ENCODE measurements at places on chromosomes 16 and 17.

- no peak for DNase-seq
Measured at GRCh38 chr16:67886387-67886786, 1.7 kb downstream of the NRN1L start.

DNA sequence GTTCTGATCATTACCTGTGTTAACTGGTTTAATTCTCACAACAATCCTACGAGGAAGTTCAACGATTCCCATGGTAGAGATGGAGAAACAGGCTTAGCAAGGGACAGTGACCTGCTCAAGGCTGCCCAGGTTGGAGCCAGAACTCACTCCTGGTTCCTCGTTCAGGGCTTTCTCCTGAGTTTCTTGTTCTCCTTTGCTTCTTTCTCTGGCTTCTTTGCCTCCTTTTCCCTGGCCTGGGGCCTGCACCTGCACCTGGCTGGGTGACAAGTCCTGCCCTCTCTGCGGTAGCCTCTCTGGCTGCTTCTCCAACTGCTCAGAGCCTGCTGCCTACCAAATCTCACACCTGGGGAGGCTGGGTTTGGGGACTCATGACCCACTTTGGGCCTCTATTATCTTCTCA is 2.8 kb downstream of the CCL22 start:
- no peak for DNase-seq

DNA sequence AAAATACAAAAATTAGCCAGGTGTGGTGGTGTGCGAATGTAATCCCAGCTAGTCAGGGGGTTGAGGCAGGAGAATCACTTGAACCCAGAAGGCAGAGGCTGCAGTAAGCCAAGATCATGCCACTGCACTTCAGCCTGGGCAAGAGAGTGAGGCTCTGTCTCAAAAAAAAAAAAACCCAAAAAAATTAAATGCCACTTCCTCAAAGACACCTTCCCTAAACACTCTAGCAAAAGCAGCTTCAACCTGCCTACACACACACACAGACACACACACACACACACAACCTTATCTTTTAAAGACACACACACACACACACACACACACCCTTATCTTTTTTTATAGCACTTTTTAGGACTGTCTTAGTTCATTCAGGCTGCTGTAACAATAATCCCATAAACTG is 201.7 kb upstream of the PSMD7 start:
- no peak for DNase-seq

GRCh38 chr16:11429123-11429522 is 83.9 kb downstream of the RMI2 start:
- no peak for DNase-seq

DNA sequence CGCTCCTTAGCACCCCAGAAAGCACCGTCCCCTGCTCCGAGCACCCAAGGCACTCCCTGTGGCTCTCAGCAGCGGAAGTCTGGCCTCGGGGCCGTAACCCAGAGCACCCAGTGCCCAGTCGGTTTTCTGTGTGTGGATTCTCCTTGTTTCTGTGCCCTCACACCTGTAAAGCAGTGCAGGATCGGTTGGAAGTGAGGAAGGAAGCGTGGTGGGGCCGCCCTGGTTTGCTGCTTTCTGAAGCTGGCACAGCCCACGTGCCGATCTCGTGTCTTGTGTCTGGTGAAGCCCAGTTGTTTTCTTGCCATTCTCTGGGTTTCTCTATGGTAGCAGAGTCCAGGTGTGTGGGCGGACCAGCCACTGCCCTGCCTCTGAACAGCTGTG is 3.7 kb downstream of the ACSF3 start:
- no peak for DNase-seq

GRCh38 chr16:1926271-1926670 is 8.1 kb upstream of the HS3ST6 start:
- no peak for DNase-seq

- no peak for DNase-seq
Measured at GRCh38 chr17:12492450-12492849, 173.2 kb upstream of the MYOCD start.

GRCh38 chr16:77853161-77853560 is 64.8 kb downstream of the VAT1L start:
- DNase-seq: no peak

DNA sequence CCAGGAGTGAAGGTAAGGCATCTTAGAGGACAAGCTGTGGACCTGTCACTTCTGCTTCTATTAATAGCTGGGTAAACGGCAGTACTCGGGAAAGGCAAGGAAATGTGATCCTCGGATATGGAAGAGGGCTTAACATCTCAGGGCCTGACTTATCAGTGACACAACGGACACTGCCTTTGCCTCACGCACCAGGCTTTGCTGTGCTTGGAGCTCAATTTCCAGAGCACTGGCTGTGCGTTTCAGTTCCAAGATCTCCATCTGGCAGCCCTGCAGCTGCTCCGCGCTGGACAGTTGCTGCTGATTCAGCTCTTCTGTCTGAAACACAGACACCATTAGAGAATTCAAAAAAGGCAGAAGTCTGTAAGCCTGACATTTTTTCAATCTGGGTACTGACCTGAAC is 3.5 kb downstream of the KRT40 start:
- no peak for DNase-seq

- no peak for DNase-seq
Measured at GRCh38 chr17:28818819-28819221, 23.8 kb downstream of the FAM222B start.

DNA sequence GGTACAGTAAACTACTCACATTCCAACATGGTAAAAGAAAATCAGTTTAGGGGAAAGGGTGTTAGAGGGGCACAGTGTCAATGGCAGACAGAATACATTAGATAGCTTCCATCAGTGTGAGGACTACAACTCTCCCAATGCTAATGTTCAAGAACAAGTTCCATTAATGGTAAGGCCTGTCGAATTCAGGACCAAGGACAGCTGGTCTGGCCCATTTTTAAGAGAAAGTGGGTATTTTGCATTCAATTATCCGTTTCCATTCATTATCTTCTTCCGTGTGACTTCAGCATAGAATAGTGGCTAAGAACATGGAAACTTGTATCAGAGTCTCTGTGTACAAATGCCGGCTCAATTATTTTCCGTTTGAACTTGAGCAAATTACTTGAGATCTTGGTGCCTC is 98.4 kb downstream of the XYLT1 start:
- no peak for DNase-seq

DNA sequence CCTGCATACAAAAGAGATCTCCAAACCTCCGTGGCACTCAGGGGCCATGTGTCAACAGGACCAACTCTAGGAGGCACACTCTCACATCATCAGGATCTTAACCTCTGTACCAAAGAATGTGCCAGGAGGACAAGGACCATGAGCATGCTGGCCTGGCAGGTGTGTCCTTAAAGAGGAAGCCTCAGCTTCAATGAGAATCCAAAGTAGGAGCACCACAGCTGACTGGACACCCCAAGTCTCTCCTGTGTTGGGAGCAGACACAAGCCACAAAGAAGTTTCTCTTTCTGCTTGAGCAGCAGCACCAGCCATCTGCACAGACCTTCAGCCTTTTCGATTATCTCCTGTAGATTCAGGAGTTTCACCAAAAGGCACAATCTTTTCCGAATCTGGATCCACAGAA is 1734.5 kb downstream of the TP53TG3F start:
- no peak for DNase-seq

GRCh38 chr16:11399261-11399831 is 54.1 kb downstream of the RMI2 start:
- no peak for DNase-seq

DNA sequence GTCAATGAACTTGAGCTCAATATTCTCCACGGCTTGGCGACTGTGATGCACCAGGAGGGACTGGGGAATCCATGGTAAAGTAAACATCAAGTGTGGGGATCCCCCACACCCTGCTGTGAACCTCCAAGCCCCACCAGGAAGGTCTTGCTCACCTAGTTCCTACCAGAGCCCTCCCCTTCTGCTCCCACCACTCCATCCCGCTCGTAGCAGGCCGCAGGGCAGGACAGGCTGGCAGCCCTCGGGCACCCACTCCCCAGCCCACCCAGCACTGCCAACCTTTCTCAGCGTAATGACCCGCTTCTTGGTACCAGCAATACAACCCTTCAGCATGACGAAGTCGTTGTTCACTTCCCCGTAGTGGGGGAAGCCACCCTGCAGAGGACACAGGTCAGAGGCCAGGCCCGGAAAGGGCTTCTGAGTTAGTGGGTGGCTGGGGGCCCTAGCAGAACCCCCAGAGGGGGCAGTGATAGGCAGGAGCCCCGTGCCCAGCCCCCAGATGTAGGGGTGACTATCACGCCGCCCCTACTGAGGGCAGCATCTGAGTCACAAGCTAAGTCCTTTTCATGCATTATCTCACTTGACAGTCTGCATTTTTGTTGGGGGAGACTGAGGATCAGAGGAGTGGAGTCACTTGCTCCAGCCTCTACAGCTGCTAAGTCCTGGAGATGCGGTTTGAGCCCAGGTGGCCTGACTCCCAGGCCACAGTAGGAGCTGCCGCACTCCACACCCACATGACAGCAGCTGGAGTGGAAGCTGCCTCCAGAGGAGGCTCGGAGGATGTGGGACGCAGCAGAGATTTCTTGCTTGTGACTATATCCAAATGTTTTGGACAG is 2.8 kb upstream of the MSRB1 start:
- DNase-seq: no peak

DNA sequence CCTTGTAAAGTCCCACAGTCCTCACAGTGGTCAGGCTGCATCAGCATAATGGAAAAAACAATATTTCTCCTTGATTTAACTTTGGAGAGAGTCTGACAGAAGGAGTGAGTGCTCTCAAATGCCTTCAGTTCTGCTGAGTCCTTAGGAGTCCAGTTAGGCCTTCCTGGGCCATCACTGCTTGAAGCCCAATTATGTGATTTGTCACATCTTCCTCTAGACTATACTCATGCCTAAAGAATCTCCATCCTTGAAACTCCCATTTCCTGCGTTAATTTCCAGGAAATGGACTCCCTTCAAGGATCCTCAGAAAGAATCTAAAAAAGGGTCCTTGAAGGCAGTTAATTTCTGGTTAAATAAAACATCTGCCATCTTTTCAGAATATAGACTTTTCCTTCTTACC is 52.8 kb downstream of the SLFN5 start:
- DNase-seq: no peak

- DNase-seq: no peak
Measured at GRCh38 chr16:67166110-67166547, 1.6 kb downstream of the HSF4 start.

DNA sequence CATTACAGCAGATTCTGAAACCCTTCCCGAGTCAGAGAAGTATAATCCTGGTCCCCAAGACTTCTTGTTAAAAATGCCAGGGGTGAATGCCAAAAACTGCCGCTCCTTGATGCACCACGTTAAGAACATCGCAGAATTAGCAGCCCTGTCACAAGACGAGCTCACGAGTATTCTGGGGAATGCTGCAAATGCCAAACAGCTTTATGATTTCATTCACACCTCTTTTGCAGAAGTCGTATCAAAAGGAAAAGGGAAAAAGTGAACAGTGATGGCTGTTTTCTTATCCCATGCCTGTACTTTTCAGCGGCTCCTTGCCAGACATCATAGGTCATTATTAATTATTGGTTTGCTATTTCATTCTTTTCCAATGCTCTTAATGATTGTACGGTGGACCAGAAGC is 28.1 kb downstream of the ERCC4 start:
- no peak for DNase-seq

DNA sequence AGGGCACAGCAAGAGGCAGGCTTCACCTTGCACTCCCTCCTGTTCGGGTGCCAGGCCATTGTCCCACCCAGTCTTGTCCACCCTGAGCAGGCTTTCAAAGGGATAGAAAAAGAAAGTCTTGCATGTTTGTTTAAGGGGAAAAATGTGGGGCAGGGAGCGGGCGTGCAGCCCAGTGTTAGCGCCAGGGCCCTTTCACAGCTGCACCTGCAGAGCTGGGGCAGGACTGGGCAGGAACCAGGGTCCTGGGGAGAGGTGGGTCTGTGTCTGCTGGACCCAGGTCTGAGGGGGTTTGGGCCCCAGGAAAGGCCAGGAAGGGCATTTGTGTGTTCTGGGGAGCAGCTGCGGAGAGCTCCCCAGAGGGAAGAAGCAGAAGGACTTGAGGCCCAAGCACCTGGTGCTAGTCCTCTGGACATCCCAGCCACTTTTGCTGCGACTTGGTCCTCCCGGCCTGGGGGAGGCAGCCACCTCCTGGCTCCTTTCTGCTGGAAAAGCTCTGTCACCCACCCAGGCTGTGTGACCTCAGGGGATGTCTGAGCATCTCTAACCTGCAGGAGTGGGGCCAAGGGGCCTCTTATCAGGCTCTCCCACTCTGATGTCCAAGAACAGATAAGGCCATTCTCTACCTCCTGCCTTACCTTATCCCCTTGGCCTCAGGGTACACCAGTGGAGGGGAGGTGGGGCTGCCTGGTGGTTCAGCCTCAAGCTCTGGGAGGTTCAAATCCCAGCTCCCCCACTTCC is 44.7 kb downstream of the PSME3IP1 start:
- no peak for DNase-seq

- DNase-seq: no peak
Measured at GRCh38 chr16:1343428-1344242, 8.0 kb downstream of the TSR3 start.

GRCh38 chr16:64417711-64418227 is 704.1 kb downstream of the CDH11 start:
- no peak for DNase-seq

DNA sequence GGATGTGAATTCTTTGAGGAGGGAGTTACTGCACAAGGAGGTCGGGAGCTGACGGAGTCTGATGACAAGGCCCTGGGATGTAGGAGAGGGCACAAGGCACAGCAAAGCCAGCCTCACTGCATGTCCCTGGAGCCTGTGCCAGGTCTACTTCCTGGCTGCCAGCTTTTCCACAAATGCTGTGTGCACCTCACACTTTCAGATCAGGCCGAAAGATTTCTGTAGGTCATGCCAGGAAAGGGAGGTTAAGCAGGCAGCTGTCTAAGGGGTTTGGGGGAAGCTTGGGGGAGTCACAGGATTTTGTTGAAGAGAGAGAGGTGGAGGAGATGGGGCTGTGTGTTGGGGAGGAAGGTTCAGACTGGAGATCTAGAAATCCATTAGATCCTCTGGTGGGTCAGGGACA is 792.5 kb downstream of the KCNJ18 start:
- no peak for DNase-seq

- DNase-seq: no peak
Measured at GRCh38 chr17:2436316-2436905, 35.6 kb upstream of the MNT start.

DNA sequence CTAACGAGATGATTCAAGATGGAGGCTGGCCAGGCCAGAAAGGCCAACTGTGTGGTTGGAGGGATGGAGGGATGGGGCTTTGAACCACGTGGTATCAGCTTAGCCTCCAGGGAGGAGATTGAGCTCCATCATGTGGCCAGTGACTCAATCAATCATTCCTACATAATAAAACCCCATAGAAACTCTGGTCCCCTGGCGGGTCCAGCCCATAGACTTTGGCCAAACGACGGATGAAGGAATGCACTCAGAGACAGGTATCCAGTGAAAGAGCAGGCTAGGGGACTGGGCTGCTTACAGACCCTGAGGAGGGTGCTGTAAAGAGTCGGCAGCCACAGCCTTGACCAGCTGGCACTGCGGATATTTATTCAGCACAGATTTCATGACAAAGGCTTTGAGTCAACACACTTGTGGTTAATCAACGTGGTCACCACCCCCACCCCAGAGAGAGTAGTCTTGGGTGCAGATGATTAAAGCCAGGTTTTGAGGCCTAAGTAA is 308.7 kb upstream of the TNRC6C start:
- no peak for DNase-seq

All from stimulated activated CD8-positive, alpha-beta memory T cell treated with anti-CD3 and anti-CD28 coated beads, Interleukin-4, amount 100 ng/mL, for 1 hour (primary cell).